GM23338 (cell line): ENCODE measurements at places on chromosomes 16 and 17. TPM values are rescaled to one million over a fixed set of nuclear protein-coding genes. Genes with fewer than 3 reads are reported as not detected.

CA5A gene
- not detected in 2 replicates for polyA plus RNA-seq

SGF29 gene
- polyA plus RNA-seq, result 17.6 and 20.0 TPM in 2 replicates

NLRC3 gene
- 0.11 and 0.28 TPM in 2 replicates for polyA plus RNA-seq

WFDC1 gene
- polyA plus RNA-seq, result 0.70 and 0.95 TPM in 2 replicates

TMEM235 gene
- not detected in 2 replicates for polyA plus RNA-seq

KCNJ16 gene
- polyA plus RNA-seq, result not detected in 2 replicates

RMI2 gene
- 103 and 108 TPM in 2 replicates for polyA plus RNA-seq

PTX4 gene
- not detected in 2 replicates for polyA plus RNA-seq

WNT9B gene
- not detected in 2 replicates for polyA plus RNA-seq

CIBAR2 gene
- polyA plus RNA-seq, result not detected in 2 replicates

G6PC1 gene
- not detected in 2 replicates for polyA plus RNA-seq

GFER gene
- polyA plus RNA-seq, result 64.5 and 68.5 TPM in 2 replicates

SLC13A2 gene
- not detected in 2 replicates for polyA plus RNA-seq

MFAP4 gene
- polyA plus RNA-seq, result 9.4 and 9.7 TPM in 2 replicates
